ENCODE measurements at places on chromosomes 4 and X.
A peak's percentile ranks its signal among the peaks of the same experiment; 100 is the strongest.

- no peak for DNase-seq
These were observed 1.0 kb downstream of the LIMCH1 start for GRCh38 chr4:41538887-41539498.

GRCh38 chrX:105820247-105820646 is 2.1 kb upstream of the NRK start:
- DNase-seq, result no peak

DNA sequence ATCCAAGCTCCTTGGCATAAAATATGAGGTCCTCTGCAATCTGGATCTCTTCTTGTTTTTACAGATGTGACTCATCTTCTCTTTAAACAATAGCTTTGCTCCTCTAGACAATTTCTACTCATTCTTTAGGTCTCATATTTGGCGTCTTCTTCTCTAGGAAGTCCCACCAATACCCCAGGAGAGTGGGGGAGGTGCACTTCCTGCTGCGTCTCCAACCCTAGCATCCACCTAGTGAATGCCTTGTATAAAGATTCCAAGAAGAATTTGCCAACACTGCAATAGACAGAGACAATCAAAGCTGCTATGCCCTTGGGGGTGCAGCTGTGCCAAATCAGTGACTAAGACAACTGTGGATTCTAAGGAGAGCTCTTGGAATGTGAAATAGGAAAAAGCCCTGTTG is 45.7 kb upstream of the SLC10A7 start:
- DNase-seq, result no peak

DNA sequence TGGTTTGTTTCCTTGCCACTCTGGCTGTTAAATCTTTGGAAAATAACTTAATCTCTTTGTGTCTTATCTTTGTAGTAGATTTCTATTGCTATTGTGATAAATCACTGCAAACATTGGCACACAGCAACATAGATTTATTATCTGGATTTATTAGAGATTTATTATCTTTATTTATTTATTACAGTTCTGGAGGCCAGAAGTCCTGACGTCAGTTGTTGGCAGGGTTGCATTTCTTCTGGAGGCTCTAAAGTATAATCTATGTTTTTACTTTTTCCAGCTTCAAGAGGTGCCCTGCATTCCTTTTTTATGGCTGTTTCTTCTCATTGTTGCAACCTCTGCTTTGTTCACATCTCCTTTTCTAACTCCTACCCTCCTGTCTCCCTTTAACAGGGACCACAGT is 542.8 kb downstream of the GRXCR1 start:
- DNase-seq, result no peak

DNA sequence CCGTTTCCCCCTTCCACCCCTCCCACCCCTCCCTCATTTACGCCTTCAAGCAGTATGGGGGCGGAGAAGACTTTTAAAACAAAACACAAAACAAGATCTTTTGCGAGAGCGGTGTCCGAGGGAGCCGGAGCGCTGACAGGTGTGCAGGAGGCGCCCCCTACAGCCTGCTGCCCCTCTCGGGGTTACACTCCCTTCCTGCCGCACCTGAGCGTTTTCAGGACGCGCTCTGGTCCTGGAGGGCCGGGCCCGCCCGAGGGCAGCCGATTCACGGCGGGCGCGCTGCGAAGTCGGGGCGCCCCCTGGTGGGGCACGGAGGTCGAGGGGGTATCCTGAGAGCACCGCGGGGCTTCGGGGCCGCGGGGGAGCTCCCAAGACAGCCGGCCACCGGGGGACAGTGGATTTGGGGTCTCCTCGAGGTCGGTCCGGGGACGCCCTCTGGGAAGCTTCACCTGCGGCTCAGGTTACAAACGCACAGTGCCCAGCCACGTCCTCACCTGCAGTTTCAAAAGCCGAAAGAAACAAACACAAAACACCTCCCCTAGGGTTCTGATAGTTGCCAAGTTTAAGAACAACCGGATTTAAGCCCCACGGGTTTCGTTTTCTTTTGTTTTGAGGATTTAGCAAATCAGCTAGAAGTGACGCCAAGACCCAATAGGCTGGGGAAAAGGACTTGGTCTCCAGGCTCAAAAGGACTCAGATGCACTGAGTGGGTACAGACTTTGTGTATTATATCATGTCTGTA is 8.0 kb upstream of the NEUROG2 start:
- peak; percentile 92 for DNase-seq

DNA sequence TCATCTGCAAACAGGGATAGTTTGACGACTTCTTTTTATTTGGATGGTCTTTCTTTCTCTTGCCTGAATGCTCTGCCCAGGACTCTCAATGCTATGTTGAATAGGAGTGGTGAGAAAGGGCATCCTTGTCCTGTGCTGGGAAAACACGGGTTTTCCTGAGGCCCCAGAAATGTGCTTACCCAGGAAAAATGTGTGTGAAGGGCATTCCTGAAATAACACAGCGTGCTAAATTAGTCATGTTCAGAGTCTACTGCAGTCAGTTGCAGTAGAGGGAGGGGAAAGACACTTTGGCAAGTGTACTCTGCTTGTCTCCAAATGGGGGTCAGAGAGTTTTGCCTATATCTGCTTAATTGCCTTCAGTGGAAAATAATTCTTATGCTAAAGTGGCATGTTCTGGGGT is 153.9 kb downstream of the CCNG2 start:
- DNase-seq, result no peak

DNA sequence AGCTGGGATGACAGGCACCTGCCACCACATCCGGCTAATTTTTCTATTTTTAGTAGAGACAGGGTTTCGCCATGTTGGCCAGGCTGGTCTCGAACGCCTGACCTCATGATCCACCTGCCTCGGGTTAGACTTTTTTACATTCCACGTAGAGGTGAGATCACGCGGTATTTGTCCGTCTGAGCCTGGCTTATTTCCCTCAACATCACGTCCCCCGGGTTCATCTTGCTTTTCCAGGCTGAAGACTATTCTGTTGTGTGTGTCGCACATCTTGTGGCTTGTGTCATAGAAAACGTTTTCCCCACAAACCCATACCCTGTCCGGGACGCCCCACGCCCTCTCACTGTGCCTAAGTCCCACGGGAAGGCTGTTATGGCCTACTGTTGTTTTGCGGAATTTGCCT is 185.3 kb downstream of the CRLF2 start:
- peak; percentile 64 for DNase-seq

- peak; percentile 56 for DNase-seq
These were observed 35.8 kb downstream of the RHOH start for GRCh38 chr4:40232610-40233009.

DNA sequence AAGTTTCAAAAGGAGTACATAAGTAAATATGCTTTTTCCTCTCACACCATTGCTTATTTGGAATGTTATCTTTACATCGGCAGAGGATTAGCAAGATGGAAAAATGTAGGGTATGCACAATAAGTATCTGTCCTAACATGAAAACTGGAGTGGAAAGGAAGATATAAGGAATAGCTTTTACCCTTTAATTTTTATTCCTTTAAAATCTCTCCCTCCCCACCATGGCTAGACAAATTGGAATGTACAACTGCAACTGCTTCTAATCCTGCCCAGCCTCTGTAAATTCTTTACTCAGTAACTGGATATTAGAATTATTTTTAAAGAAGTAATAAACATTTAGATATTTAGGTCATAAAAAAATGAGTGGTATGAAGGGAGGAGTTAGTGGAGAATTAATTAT is 171.5 kb downstream of the PCDH18 start:
- DNase-seq, result no peak

- DNase-seq, result no peak
These were observed 115.1 kb upstream of the PSAPL1 start for GRCh38 chr4:7549866-7550265.
